ENCODE measurements at places on chromosomes 4 and X.

DNA sequence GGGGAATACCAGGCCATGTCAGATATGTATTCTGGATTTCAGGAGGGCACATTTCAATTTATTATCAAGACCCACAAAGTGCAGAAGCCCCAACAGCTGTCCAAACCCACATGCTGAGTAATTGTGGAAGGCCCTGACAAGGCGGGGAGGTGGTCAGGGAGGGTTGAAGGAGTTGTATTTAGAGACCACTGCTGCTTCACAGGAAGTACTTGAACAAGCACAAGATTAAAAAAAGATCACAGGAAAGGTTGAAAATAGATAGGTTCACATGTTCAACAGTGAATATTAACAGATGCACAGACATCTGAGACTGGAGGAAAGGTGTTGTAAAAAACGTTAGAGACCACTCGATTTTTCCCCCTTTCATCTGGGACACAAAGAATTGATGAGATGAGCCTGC, 17.9 kb downstream of the ATP8A1 start:
- DNase-seq, result no peak

DNA sequence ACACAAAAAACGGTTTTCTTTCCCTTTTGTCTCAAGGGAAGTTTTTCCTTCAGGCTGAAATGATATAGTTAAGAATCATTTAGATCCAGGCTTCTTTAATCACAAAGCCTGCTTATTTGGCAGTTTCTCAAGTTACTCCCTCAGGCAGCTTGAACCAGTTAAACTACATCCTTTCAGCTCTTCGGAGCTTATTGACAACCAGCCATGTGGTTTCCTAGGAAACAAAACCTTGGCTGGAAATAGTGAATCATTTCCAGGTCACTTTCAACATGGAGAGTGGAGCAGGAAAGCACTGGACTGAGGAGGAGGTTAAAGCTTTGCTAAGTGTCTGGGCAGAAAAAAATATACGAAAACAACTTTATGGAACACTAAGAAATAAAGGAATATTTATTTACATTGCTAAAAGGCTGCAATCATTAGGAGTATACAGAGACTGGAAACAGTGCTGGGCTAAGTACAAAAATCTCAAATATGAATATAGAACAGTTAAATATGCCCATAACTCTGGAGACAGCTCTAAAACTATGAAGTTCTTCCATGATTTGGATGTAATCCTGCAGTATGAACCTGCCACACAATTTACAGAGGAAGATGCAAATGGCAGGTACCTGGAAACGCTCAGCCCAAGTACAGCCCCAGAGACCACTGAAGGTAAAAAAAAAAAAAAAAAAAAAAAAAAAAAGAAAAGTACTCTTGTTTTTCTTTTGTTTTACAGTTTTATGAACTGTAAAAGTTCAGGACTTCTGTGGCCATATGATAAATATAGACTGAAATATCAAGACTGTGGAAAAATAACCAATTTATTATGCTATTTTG, 23.2 kb upstream of the AASDH start:
- DNase-seq, result no peak

DNA sequence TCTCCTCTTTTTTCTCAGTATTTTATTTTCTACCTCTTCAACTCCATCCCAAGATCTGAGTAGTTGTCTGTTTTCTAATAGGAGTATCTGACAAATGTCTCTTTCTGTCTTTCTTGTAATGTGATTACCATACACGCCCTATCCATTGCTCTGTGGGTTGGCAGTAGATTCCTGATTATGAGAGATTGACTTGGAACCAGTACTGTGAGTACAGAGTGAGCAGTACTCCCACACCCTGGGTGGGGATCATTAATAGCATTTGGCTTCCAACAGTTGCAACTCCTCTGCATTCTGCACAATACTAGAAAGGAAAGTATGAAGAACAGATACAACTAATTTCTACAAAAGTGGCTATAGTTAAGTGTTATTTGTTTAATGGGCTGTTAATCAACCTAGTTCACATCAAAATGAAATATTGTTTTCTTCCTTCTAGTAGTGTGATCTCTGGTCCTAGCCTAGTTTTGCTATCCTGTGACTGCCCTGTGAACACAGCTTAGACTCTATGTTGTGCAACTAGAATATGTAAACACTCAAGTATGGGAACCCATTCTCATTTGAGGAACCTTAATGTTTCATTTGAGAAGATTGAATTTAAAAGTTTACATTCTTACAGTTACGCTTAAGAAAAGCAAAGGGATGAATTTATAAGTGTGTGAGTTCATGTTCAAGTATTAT, 112.9 kb downstream of the PTPN13 start:
- DNase-seq, result no peak

DNA sequence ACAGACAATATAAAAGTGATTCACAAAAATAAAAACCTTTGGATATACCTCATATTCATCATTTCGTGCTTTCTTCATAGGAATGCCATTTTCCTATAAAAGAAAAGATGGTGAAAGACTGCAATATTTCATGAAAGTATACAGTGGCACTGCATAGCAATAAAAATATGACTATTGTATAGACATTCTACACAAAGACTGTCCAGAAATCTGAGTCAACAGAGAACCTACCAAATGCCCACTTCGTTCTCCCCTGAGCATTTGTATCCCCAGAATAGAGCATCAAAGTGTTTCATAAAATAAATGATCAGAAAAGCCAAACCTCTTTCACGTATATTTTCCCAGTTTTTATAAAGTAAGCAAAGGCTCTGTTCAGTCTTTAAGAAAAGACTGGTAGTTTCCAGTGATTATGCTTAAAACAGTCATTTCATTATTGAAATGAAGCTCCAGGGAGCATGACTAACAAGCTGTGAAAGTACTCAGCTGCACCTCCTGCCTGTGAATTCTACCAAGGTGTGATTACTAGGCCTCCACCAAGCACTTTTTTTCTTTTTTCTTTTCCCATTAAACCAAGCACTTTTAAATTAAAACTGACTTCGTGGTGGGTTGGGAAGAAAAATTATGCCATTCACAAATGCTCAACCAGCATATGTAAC, 20.2 kb downstream of the PPA2 start:
- DNase-seq, result no peak

DNA sequence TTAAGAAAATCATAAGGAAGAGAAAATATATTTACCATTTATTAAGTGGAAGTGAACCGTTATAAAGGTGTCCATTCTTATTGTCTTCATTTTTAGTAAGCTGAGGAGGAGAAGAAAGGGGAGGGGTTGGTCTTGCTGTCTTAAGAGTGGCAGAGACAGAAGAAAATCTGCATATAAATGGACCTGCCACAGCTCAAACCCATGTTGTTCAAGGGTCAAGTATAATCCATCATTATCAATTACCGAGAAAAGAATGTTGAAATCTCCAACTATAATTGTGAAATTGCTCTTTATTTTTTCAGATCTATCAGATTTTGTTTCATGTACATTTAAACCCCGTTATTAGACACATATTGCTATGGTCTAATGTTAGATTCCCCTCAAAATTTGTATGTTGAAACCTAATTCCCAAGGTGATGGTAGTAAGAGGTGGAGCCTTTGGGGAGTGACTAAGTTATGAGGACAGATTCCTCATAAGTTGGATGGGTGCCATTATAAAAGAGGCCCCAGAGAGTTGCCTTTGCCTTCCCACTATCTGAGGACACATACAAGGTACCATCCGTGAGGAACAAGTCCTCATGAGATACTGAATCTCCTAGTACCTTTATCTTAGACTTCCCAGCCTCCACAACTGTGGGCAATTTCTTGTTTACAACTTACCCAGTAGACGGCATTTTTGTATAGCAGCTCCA, 58.5 kb upstream of the SMAD1 start:
- DNase-seq, result no peak

DNA sequence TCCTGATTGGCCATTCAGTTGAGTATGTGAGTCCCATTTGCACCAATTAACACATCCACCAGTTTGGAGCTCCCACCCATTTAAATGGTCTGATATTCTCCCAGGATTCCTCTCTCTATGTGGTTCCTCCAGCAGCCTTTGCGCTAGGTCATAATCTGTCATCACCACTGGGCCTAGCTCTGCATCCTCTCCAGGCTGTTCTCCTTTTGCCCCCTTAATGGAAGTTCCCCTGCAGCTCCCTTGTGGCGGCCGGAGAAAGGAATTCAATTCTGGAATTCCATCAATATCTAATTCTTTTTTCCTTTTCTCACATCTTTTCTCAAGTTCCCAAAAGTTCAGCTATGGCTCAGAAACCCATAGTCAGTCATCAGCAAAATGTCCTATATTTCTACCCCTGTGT, 2184.4 kb upstream of the AGA start:
- no peak for DNase-seq
